Vagina (tissue), 2 donors: ENCODE measurements at places on chromosomes 4 and X.

- DNase-seq, result no peak
Measured at GRCh38 chrX:146208821-146209220, 391.2 kb downstream of the SLITRK2 start.

GRCh38 chr4:141851246-141851891, 215.0 kb downstream of the IL15 start:
- no peak for DNase-seq

GRCh38 chr4:187993827-187994226, 1.7 kb upstream of the ZFP42 start:
- DNase-seq, result no peak

DNA sequence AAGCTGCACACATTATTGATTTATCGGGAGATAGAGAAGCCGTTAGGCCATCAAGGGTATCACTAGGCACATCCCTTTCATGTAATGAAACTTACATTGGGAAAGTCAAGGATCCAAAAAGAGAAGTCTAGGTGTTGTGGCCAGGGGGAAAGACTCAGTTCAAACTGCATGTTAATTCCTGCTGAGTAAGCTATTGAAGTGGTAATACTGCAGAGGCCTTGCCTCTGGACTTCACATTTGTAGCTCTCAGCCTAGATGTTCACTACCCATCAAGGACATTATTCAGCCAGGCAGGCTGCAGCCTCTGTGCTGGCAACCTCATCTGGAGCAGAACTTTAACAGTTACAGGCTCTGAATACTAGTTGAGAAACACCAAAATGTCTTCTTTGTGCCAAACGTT, 2094.5 kb upstream of the AGA start:
- no peak for DNase-seq

DNA sequence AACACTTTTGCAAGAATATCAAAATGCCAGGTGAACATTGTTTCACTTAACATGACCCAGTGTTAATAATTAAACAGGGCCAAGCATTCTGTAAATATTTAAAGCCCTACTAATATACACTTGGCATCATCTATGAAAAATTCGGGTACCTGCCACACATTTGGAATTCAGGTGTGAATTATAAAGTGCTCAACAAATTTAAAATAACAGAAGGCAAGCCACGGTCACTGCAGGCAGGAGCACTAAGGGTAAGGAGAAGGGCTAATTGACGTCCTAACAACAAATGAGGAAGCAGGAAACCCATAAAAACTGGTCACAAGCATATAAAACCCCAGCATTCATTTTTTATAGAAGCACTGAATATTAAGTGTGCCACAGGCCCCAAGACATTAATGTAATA, 43.8 kb upstream of the CPEB2 start:
- no peak for DNase-seq

- no peak for DNase-seq
Measured at GRCh38 chr4:139514382-139515059, 41.5 kb downstream of the SETD7 start.
